DMS 273 treated with DMSO at 0.1 percent for 48 hours (cell line): ENCODE measurements at places on chromosomes 12 and 14.

DNA sequence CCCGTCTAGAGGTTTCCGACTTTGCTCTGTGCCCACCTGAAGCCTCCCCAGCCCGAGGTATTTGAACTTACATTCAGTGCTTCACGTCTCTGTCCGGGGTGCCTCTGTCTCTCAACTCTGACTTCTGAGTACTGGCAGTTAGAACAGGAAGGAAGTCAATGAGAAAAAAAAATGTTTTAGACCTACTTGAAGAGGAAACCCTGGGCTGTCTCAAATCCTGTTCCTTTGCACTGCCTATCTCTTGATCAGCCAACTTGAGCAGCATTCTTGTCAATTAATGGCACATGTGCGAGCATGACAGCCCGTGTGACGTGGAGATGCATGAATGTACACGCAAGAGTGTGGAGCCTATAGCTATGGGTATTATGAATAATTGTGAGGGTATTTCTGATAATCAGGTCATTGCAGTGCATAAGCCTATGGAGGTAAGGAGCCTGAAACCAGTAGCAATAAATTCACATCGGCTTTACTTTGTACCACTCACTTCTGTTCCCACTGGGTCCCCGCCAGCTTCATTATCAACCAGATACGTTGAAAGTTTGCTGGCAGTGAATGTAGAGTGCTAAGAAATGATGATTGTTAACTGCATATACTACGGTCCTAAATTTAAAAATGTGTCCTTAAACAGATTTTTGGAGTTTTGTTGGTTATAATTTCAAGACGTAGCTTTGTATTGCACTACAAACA, at the start of gene ARHGDIB:
TSS of gene ARHGDIB (minus strand) at position 136 of the 687 bp plus-strand sequence. CDS start 10,889 bp downstream, outside the sequence.
- DNase-seq, result no peak

DNA sequence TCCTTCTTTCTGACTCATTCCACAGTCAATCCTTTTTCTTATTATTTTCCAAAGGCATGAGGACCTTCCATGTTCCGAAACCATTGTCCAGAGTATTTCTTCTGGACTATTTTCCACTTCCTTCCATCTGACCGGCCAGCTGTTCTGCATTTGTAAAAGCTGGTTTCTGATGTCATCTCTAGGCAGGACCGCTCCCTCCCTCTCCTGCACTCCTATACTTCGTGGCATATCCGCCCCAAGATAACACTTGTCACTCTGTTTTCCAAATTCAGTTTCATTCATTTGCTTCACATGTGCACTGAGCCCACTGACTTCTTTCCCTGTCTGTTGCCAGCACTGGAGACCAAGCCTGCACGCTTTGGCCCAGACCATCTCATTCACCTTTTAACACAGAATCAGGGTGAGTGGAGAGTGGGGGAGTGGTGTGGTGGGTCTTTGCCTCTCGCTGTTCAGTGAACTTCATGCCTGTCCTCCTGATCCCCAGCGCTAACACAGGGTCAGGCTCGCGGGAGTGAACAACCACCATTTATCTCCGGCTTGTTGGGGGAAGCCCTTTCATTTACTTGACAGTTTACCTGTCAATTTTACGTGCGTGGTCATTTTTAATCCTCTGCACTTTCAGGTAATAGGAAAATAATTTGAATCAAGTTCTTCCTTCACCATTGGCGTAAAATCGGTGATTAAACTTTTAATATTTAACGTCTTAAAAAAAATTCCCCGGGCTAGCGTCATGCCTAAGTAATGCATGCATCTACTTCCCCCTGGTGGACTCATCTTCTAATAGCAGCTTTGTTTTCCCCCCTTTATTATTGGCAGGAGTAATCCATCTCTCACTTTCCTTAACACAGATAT, 52.5 kb downstream of the C12orf75 start:
- DNase-seq, result no peak

DNA sequence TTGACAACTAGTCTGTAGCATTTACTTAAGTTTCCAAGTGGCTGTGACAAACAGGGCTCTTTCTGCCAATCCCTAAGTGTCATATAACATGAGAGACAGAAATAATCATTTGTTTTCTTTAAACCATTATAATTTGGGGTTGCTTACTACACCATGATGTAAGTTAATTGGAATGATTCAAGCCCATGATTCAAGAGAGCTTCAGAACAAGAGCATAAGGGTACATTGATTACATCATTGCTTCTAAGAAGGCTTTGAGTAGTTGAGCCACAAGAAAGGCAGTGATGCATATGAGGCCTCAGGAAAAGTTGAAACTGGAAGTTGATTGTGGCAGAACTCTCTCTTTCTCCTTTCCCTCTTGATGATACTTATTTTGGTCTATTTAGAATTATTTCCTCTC, 444.0 kb downstream of the CCER1 start:
- DNase-seq, result no peak

GRCh38 chr14:88322504-88323085, 474 bp downstream of the KCNK10 start:
- DNase-seq, result no peak

- no peak for DNase-seq
Measured at GRCh38 chr12:38469715-38470114, 153.1 kb downstream of the ALG10B start.
